NCI-H1436 treated with DMSO at 0.1 percent for 48 hours (cell line): ENCODE measurements at places on chromosomes 13 and 19.

DNA sequence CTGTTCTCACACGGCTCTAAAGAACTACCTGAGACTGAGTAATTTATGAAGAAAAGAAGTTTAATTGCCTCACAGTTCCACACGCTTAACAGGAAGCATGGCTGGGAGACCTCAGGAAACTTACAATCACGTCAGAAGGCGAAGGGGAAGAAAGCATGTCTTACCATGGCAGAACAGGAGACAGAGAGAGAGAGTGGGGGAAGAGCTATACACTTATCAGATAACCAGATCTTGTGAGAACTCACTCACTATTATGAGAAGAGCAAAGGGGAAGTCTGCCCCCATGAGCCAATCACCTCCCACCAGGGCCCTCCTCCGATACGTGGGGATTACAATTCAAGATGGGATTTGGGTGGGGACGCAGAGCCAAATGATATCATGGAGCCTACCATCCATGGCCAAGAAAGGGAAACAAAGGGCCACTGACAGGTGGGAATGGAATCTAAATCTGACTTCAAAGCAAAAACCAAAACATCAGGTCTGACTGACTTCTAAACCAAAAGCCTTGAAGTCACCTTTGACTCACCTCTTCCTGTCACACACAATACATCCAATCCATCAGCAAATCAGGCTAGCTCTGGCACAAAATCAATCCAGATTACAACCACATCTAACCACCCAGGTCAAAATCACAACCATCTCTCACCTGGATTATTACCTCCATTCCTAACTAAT is 189.7 kb downstream of the ENOX1 start:
- no peak for DNase-seq

DNA sequence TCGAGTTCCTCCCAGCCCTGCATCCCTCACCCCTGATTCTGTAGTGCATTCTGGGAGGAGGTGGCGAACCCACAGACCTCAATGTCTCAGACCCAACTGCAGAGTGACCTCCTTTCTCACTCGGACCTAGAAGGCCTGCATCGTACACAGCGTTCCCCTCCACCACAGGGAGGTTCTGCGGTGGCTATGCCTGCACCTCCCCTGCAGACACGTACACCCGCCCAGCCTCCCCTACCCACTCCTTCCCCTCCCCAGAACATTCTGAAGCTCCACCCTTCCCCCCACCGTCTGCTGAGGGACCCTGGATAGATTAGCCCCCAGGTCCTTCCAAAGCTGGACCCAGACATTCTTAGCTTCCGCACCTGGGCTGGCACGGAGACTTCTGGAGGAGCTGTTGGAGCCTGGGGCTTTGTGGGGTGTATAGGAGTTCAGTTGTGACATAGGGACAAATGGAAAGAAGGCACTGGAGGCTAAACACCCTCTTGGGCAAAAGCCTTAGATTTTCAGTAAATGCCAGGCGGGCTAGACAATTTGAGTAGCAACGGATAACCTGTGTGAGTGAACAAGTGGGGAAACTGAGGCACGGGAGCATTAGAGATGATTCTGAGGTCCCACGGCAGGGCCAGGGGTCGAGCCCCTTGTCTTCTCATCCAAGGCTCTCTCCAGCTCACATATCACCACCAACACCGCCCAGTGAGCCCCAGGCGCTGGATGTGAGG is 420 bp upstream of the FSD1 start:
- no peak for DNase-seq

- DNase-seq = no peak
Measured at GRCh38 chr19:49337267-49338022, 2.2 kb downstream of the CD37 start.

GRCh38 chr13:20860844-20861243 is 41.7 kb downstream of the XPO4 start:
- no peak for DNase-seq

DNA sequence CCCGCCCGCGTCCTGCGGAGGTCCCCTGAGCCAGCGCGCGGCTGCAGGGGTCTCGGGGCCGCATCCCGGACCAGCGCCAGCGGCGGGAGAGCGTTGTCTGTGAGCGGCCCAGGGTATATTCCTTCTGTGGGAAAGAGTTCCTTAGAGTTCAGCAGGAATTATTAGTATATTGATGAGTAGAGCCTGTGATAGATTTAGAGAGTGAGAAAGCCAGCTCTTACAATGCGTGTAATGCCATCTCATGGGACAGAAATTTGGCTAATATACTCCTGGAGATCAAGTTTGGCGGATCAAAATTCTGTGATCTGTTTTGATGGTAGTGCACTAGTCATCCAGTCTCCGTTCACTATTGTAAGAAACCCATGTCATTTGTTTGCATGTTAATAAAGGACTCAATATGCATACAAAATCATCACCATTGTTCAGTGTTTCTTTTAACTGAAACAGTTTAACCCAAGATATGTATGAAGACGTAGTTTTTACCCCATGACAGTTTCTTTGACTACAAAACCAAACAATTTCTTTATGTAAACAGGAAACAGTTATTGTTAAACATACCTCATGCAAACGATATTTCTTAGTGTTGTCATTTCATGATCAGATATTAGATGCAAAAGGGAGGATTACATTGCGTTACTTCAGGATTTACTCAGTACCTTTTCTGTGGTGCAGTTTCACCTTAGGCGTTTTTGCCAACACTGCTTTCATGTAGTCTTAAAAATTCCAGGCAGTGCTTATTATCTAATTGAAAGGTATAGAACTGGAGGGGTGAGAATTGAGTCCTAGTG is 9.9 kb downstream of the TNFRSF19 start:
- no peak for DNase-seq

- no peak for DNase-seq
Measured at GRCh38 chr13:40186626-40187323, 479.7 kb downstream of the FOXO1 start.

DNA sequence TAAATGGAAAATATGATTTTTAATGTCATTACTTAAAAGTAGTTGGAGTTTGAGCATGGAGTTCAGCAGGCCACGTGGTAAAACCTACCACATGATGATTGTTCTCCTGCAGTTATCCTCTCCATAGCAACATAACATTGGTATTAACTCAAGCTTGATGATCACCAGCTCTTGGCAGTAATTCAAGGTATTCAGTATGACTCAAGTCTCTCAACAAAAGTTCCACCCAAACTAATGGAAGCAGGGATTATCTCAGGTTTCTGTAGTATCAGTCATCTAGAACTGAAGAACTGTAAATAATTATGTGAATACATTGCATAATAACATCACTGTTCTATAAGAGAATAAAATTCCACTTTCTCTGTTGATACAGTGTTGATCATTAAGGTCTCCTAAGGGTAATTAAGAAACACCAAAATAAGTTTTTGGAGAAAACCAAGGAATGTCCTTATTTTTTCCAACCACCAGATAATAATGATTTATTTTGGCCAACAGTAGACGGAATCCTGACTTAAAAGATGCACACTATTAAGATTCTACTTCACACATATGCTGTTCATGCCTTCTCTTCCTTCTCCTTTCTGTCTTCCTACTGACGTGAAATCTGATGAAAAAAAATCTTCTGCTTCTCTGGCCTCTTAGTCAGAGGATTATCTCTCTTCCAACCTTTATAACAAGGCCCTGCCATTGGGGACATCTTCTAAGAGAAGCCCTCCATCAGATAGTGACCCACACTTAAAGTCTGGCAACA is 1092.3 kb downstream of the EFNB2 start:
- peak; percentile 15 for DNase-seq

- DNase-seq = no peak
Measured at GRCh38 chr19:47509973-47510372, 4.9 kb downstream of the NAPA start.

- DNase-seq = no peak
Measured at GRCh38 chr13:91211510-91211909, 136.0 kb upstream of the MIR17HG start.

DNA sequence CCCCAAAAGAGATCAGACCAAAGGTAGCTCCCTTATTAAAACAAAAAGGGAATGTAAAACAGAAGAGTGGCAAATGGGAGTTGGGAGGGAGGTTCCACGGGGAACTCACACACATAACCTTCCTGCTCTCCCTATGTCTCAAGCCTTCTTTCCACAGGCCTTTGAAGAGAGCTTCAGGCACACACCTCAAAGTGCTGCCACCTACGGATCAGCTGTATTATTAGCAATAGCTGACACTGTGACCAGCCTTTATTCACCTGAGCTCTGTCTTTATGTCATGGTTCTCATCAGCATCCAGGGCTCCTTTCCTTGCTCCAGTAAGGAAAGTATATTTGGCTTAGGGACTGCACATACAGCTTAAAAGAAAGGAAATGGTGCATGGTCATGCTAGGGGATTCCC is 11.3 kb downstream of the ZNF571 start:
- DNase-seq = no peak

- no peak for DNase-seq
Measured at GRCh38 chr19:47618771-47619170, 9.8 kb downstream of the BICRA start.

DNA sequence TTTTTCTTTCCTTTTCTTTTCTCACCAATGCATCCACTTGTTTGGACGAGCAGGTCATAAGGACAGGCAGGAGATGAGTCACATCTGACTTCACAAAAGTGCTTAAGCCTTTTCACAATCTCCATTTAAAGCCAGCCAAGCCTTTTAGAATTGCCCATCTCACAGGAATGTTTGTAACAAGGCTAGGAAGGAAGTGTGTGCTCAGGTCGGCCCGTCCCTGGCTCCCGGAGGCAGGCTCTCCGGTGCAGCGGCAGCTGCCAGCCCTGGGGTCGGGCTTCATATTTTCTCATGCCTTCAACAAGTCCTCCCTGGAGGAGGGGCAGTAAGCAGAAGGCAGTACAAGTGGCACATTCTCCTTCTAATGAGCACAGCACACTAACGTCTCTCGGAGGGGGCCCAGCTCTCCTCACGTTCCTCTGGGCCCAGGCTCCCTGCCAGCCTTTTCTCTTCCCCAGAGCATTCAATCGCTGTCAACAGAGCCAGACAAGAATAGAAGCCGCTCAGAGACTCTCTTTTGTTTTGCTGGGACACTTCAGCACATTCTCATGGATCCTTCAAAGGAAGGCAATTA is 180.5 kb downstream of the COL4A1 start:
- peak; percentile 5 for DNase-seq
